Renal pelvis (tissue), 12 donors: ENCODE measurements at places on chromosomes 3 and 15. TPM values are rescaled to one million over a fixed set of nuclear protein-coding genes. Genes with fewer than 3 reads are reported as not detected.

GOLGA8J gene
- polyA plus RNA-seq: 0.63 TPM

KLHDC8B gene
- 43.7 TPM for polyA plus RNA-seq

GP9 gene
- 1.3 TPM for polyA plus RNA-seq

DNA sequence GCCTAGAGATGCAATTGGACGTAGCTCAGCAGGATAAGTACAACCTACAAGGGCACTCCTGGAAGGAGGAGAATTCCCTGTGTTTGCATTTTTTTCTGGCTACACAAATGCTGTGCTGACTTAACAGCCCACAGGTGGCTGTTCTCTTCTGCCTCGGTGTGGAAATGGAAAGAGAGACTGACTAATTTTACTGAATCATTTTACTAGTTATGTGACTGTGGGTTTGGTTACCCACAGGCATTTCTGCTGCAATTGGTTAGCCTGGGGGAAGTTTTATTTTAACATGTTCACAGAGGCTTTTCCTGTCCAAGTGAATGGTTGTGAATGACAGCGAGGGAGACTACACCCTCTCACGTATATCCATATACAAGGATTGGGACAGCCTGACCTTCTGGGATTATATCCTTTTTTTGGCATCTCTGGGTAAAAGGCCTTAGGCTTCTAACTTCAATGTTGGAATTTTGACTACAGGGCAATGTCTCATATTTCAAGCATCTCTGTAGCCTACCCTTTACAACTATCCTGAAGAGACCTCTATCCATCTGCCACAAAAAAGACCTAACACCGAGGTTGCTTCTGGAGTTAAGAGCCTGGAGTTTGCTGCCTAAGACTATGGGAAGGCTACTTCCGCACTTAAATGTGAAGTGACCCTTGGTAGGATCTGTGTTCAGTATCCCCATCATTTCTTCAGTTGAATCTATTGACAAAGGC lies 67.2 kb upstream of the TP63 start:
- no peak for DNase-seq

VEPH1 gene
- polyA plus RNA-seq: 48.9 TPM

- DNase-seq: no peak
These were observed 2.2 kb upstream of the KPNA1 start for GRCh38 chr3:122516846-122517360.
